ENCODE measurements at places on chromosomes 7 and 10.

DNA sequence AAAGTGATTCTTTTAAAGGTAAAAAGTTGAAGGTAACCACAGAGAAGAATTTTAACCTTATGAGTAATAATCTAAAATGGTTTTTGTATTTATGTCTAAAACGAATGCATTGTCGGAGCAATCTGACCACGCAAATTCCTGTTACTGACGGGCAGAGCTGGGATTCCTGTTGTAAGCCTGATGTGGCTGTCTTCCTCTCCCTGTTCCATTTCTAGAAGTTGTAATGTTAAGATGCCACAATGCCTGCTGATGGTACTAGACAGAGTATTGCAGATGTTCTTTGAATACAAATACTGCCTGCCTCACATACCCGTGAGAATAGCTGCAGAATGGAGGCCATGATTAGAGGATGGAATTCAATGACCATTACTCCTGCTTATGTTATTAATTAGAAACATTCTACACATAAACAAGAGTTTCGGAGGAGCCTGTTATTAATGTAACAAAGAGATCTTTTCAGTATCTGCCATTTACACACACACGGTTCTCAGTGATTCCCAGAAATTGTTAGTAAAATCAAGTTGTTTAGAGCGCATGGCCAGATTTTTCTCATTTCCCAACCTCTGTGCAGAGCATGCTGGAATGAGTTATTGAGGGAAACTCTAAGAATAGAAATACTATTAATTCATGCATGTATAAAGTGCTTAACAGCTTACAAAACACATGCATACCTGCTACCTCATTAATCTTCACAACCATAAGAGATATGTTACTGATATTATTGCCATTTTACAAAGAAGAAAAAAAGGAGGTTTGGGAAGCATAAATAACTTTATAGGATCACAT is 196.8 kb downstream of the PTN start:
- DNase-seq: no peak

DNA sequence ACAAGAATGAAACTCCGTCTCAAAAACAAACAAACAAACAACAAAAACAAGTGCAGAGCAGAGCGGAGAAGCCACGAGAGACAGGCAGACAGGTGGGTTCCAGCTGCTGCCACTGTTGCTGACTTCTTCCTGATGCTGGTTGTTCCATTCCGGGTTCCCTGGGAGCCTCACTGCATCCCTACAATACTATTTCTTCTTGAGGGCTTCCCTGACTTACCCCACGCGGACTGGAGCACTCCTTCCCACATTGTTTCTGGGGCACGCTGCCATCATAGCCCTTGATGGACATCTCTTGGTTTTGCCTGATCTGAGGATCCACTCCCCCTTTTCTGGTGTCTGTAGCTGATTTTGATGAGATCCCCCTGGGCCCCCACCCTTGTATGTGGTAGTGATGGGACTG is 5.6 kb upstream of the NKX1-2 start:
- no peak for DNase-seq

DNA sequence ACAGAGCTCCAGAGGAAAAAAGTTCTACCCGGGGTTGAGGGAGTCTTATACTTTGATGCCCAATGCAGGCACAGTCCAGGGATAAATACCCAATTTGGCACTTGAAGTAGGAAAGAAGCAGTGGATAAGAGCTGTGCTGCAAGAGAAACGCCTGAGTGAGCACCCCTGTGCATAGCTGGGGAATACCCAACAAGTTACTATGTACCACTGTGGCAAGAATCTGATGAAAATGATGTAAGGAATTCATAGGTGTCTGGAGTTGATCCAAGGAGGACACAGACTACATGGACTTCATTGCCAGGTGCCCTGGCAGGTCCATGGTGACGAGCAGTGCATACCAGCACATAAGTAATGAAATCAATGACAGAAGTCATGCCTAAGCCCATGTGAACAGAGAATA is 183.7 kb upstream of the FEZF1 start:
- DNase-seq: no peak

GRCh38 chr7:129835569-129835968 is 117.2 kb downstream of the UBE2H start:
- DNase-seq: no peak

GRCh38 chr7:105857009-105857952 is 19.1 kb downstream of the ATXN7L1 start:
- no peak for DNase-seq

GRCh38 chr10:91464500-91464899 is 54.4 kb downstream of the HECTD2 start:
- DNase-seq: no peak

DNA sequence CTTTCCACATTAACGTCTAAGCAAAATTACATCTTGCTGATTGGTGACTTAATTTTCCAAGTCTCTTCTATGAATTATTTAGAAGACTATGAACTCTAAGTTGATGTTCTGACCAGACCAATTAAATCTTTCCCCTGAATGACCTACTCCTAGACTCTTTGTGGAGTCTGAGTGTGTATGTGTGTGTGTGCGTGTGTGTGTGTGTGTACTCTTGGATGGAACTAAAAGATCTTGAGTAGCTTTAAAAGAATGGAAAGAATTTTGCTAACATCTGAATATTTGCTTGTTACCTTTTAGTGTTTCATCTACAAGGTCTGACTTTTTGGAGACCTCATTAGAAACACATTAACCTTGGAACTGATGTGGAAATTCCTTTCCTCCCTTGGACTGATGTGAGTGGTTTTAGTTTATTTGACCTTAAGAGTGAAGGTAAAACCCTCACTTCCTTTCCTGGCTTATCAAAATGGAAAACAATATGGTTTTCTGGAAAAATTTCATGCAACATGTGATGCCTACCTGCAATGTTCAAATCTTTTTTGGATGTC is 257.1 kb downstream of the GATA3 start:
- DNase-seq: no peak

GRCh38 chr7:146956321-146956720 is 839.7 kb downstream of the CNTNAP2 start:
- no peak for DNase-seq

DNA sequence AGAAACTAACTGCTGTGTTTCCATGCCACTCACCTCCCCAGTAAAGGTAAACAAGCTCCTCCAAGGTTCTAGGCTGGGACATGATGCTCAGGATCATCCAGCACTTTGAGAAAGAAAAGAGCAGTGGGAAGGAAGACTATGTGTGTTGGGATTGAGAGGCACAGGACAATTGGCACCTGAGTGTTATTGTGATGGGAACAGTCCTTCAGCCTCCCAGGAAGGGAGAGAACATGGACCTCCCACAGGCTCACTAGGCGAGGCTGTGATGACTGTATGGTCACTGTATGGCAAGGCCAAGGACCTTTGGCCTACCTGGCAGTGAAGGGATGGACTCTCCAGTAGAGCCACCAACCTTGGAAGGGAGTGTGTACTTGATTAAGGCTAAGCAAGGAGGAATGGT is 123.2 kb upstream of the UNC5B start:
- no peak for DNase-seq

GRCh38 chr10:86522510-86522855 is 891 bp upstream of the WAPL start:
- DNase-seq: no peak

DNA sequence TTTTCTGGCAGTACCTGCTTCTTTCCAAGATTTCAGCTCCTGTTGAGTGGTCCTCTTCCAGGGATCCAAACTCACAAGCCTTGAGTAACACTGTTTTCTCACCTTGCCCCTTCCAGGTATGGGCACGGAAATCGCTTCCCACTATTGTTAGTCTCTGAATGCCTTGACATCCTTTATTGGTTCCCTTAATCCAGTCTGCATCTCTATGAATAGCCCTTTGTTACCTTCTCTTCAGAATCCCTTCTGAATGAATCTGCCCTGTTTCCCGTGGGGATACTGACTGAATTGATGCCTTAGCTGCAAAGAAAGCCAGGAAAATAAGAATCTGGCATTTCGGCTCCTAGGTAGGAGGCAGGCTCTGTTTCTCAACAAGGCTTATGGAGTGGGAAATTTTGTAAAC is 467.7 kb downstream of the PLXNA4 start:
- DNase-seq: no peak

GRCh38 chr7:95700917-95701316 is 71.4 kb upstream of the DYNC1I1 start:
- DNase-seq: no peak

- DNase-seq: no peak
Measured at GRCh38 chr7:75858410-75858809, 20.4 kb upstream of the RHBDD2 start.

GRCh38 chr10:128766915-128767314 is 640.7 kb upstream of the MKI67 start:
- DNase-seq: no peak

DNA sequence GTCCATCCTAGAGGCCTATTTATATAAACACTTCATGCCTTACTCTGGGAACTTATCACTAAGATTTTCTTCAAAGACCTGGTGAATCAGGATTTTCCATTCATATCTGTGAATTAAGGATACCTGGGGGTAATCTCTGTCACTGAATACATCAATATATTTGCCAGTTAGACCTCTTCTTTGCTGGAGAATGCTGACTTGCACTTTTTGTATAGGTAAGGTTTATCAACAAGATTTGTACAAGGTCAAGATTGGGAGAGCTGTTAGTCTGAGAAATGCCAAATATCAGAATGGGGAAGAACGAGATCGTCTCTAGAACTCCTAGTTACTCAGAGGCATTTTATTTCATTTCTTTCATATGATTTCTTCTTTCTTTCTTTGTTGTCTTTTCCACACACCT is 1060.0 kb downstream of the NRG3 start:
- no peak for DNase-seq

DNA sequence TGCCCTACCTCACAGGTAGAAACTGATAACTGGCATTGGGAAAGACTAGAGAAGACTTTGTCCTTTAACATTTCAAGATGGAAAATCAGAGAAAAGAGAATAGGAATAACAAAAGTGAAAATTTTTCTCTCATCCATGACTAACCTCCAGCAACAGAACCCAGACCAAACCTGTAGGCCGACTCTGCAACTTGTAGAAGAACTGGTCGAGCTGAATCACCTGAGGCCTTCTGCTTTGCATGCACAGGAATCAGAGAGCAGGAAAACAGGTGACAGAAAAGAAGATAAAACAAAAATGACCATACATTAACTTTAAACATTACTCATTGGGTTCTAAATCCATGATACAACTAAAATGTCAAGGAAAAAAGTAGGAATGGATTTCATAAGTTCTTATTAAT is 137.1 kb downstream of the SLC25A13 start:
- DNase-seq: no peak

GRCh38 chr7:132187869-132188789 is 388.1 kb downstream of the PLXNA4 start:
- DNase-seq: no peak

DNA sequence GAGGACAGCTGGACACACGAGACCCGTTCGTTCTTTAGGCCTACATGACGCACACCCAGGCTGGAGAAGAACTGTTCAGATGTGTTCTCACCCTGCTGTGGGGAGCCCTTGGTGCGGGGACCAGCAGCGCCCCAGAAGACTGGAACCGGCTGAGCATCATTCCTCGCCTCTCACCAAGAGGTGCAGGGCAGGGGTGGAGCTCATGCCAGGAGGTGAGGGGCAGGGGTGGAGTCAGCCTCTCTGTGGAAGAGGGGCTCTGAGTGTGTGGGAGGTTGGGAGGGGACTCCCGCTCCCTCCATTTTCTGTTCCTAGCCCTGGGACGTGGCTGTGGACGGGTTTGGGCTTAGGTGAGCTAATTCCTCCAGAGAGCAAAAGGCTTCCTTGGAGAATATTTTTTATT is 66.0 kb upstream of the SHH start:
- DNase-seq: no peak

- no peak for DNase-seq
Measured at GRCh38 chr7:135194494-135195095, 16.7 kb downstream of the WDR91 start.

DNA sequence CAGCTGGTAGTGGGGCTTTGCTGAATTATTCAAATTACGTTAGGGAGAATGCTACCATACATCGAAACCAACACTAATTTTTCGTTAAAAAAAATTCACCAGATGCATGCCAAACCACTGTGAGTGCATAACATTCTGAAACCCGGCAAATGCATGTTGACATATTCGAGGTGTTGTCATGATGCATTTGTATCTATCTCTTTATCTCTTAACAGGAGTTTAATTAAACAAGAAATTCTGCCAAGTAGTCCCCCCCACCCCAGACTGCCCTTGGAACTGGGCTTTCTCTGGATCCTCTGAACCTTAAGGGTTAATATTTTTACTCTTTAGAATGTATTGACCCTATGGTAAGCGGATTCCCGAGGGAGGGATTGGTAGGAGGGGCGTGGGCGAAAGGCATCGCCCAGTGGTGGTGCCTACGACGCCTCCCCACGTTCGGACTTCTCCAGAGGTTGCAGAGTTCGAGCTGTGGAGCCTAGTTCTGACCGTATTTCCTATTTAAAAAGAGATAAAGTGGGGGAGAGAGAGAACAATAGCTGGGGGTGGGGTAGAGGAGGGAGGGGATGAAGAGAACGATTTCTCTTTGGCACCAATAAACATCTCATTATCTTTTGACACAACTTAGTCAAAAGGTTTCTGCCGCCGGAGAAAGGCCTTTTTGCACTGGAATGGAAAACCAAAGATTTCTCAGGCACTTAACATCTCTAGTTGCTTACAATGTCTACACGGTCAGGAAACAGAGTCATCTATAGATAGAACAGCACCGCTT is 7.2 kb downstream of the DLX6 start:
- DNase-seq: no peak

- DNase-seq: no peak
Measured at GRCh38 chr10:117463545-117463920, 79.0 kb upstream of the EMX2 start.

DNA sequence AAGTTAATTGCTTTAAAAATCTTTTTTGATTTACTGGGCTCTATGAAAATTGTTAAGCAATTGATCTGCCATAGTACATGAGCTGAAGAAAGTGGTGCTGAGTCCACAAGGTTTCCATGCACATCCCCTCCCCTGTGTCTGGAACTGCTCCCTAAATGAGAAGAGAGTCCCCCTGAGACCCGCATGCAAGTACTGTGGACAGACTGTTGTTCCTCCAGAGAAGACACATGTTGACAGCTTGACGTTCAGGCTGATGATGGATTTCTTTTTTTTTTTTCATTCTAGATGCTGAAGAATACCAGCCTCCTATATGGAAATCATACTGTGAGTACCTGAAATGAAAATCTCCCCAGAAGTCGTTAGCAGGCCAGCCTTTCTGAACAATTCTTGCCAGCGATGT is 159.8 kb downstream of the CHN2 start:
- DNase-seq: no peak

GRCh38 chr7:100991631-100992030 is 22.3 kb downstream of the MUC12 start:
- DNase-seq: no peak

- no peak for DNase-seq
Measured at GRCh38 chr7:94378356-94378755, 16.3 kb upstream of the COL1A2 start.

- DNase-seq: no peak
Measured at GRCh38 chr7:76216381-76217082, 14.8 kb downstream of the SRRM3 start.

Data from activated CD8-positive, alpha-beta memory T cell treated with anti-CD3 and anti-CD28 coated beads for 4 hours (primary cell).